Thymus (tissue), 14 donors: ENCODE measurements at places on chromosomes 2 and 18. TPM values are rescaled to one million over a fixed set of nuclear protein-coding genes. Genes with fewer than 3 reads are reported as not detected.

Gene TUBB6
- total RNA-seq = 24.9 TPM

Gene RETREG2
- 33.6 TPM for total RNA-seq

Gene FHOD3
- total RNA-seq = 0.90 TPM

DNA sequence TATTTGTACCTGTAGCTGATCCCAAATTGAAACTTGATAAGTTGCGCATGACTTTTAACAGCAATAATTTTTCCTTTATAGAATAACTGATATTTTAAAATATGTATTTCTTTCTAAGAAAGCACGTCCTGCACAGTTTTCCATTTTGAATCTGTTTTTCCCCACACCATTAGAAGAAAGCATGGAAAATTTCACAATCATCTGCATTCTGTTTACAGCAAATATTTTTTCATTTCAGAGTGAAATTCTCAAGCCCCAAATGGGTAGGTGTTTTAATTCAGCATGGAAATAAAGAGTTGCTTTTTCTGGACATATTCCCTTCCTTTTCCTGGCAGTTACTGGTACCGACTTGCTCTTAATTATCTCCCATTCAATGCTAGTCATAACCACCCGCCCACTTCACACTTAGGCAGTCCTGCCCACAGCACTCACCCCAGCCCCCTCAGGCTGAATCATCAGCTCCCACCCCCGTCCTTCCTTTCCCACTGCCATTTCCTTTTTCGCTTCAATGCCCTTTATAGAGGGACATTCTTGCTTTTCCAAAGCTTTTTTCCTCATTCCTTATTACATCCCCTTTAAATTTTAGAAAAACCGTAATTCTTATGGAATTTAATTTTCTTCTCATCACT lies 89.2 kb upstream of the GLS start:
- no peak for DNase-seq

- DNase-seq = no peak
These were observed 47.9 kb upstream of the FAM171B start for GRCh38 chr2:186645999-186646398.

GRCh38 chr2:238387332-238387731 lies 39.4 kb upstream of the ASB1 start:
- no peak for DNase-seq

GRCh38 chr18:61870151-61870550 lies 22.7 kb downstream of the RNF152 start:
- DNase-seq = no peak

DNA sequence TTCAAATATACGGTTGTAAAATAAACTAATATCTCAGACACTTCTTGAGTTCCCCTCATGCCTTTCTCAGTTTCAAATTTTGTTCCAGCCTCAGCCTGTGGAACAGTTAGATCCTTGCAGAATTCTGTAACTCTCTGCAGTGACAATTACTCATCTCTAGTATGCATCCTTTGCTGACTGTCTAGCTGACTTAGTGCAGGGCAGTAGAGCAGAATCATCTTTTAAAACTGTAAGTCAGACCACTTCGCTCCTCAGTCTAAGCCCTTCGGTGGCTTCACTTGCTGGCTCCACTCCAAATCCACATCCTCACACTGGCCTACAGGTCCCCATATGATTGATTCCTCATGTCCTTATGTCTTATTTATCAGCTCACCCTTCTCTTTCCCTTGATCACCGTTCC lies 164.1 kb upstream of the ZSWIM2 start:
- no peak for DNase-seq

- DNase-seq = no peak
These were observed 64.9 kb downstream of the NCKAP5 start for GRCh38 chr2:133503323-133503722.

- DNase-seq = no peak
These were observed 4.3 kb upstream of the MOCOS start for GRCh38 chr18:36183033-36183432.

- DNase-seq = no peak
These were observed 97.8 kb downstream of the TMEM18 start for GRCh38 chr2:579351-579886.

GRCh38 chr2:101850991-101851390 lies 140.8 kb upstream of the IL1R2 start:
- no peak for DNase-seq

DNA sequence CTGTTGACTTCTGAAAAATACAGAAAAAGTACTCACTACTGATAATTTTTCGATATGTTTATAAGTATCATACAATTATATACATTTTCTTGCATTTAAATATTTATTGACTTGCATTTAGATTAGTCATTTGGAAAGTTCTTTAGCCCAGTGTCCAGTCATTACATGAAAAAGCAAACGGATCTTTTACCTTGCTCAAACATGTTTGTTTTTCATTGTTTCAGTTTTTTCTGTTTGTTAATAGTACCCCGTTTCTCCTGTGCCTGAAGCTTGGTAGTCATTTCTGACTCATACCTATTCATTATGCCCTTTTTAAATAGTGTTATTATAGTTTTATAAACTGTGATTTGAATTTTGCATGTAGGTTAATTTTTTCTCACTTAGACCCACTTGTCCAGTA lies 28.1 kb downstream of the CEP192 start:
- no peak for DNase-seq

DNA sequence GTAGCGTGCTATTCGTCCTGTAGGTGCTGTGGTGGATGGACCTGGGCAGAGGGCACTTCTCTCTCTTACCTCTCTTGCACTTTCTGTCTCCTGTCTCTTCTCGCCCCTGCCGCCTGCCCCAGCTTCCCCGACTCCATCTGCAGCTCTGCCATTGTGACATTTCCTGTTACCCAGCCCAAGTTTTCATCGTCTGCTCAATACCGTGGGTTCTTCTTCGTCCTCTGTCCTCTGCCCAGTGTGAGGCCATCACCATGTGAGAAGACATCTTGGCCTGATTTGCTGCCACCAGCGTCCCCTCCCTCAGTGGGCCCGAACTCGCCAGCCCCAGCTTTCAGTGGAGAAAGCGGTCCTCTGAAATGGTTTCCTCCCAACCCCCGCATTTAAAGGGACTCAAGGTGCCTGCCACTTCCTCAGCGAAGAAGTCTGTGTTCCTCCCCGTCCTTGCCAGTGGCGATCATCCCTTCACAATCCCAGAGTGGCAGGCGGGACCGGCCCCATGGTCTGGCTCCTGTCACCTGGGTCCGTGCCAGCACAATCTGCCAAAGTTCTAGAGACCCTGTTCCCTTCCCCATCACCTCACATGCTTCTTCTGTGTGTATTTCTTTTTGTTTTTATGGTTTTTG lies 18.0 kb downstream of the TGOLN2 start:
- peak; percentile 33 for DNase-seq

GRCh38 chr2:20611077-20611843 lies 39.6 kb downstream of the HS1BP3 start:
- no peak for DNase-seq

GRCh38 chr18:52152036-52152435 lies 188.0 kb upstream of the DCC start:
- DNase-seq = no peak
